ENCODE measurements at places on chromosomes 1 and 21. TPM values are rescaled to one million over a fixed set of nuclear protein-coding genes. Genes with fewer than 3 reads are reported as not detected.

GRCh38 chr1:82337635-82338034, 536.9 kb downstream of the ADGRL2 start:
- no peak for DNase-seq
- H3K36me3 ChIP-seq = no peaks in the 10 kb centered on the region
- H3K27ac ChIP-seq = no peak overlapping the region
- H3K4me3 ChIP-seq = no peak overlapping the region
- H3K27me3 ChIP-seq = no peaks in the 10 kb centered on the region

GRCh38 chr1:176471338-176472121, 8.6 kb downstream of the PAPPA2 start:
- H3K36me3 ChIP-seq = no peaks in the 10 kb centered on the region
- no peak overlapping the region for H3K27ac ChIP-seq
- H3K4me1 ChIP-seq = 0 out of 2 replicates have a peak, but pooled peaks cover 4% of the 10 kb centered on the region

- H3K4me1 ChIP-seq = no peaks in the 10 kb centered on the region
- no peak overlapping the region for H3K4me3 ChIP-seq
- no peaks in the 10 kb centered on the region for H3K36me3 ChIP-seq
- no peaks in the 10 kb centered on the region for H3K27me3 ChIP-seq
- H3K27ac ChIP-seq = no peak overlapping the region
These were observed 172.5 kb upstream of the C1orf174 start for GRCh38 chr1:4072481-4073153.

Gene FCRL6
- total RNA-seq = not detected

Gene TMPRSS15
- total RNA-seq = not detected
